ENCODE measurements at places on chromosomes 4 and X.

DNA sequence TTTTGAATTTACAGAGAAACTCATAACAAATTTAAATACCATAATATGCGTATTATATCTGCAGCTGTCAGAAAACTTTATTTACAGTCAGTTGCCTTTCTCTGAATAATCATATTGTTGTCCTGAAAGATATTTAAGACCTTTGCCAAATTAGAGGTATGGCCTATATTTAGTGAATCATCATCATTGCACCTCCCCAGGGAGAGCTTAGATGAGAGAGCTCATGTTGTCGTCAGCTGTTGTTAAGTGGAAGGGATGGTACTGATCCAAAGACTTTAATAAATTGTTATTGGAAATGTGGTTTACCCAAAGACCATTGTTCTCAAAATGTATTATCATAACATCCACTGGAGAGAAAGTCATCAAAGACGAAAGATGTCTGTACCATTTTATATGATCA is 128.6 kb downstream of the HTR2C start:
- no peak for DNase-seq

DNA sequence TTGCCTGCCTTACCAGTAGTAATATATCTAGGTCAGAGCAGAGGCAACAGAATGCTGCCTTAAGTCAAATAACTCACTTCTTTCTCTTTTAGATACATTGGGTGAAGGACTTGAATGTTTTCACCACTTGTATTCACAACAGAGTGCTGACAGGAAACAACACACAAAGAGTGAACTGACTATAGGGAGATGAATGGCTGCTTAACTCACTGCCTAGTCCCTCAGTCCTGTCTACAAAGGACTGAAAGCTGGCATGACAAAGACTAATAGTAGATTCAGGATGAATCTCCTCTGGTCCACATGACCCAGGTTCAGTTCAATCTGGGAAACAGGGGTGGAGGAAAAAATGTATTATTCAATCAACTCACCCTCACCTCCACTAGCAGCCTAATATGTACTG is 134.2 kb downstream of the GALNTL6 start:
- DNase-seq = no peak

GRCh38 chrX:75301060-75301459 is 27.2 kb downstream of the UPRT start:
- no peak for DNase-seq

GRCh38 chr4:11073621-11074051 is 355.1 kb downstream of the HS3ST1 start:
- DNase-seq = no peak

DNA sequence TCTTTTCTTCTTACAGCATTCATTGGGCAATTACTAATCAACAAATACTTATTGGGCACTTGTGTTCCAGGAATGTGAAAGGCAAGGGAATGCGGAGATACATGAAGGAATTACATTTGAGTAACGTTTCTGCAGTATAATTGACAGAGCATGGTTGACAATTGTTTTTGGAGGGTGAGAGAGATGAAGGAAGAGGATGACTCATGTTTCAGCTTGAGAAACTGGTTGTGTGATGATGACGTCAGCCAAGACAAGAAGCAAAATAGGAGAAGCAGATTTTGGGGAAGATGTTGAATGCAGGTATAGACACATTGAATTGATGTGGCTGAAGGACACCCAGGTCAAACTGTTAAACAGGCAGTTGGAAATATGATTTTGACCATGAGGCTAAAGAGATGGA is 8.0 kb upstream of the CPEB2 start:
- DNase-seq = no peak

DNA sequence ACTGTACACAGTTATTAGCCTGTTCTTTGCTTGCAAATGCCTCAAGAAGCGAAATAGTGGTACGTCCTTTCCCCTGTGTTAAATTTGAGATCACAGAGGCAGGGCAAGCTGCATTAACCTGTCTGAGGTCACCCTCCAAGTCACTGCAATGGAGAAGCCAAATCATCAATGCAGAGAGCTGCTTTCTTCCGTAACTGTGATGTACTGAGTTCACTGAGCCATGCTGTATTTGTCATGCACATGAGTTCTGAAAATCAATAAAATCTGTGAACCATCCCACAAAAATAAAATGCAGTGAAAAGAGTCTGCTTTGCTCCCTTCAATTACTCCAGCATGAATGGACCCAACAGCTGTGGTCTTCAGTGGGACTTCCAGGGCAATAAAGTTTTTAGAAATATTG is 393.5 kb downstream of the KCNIP4 start:
- DNase-seq = no peak

- DNase-seq = peak; percentile 17
Observed at GRCh38 chr4:159035570-159035969, 67.3 kb upstream of the RAPGEF2 start.

DNA sequence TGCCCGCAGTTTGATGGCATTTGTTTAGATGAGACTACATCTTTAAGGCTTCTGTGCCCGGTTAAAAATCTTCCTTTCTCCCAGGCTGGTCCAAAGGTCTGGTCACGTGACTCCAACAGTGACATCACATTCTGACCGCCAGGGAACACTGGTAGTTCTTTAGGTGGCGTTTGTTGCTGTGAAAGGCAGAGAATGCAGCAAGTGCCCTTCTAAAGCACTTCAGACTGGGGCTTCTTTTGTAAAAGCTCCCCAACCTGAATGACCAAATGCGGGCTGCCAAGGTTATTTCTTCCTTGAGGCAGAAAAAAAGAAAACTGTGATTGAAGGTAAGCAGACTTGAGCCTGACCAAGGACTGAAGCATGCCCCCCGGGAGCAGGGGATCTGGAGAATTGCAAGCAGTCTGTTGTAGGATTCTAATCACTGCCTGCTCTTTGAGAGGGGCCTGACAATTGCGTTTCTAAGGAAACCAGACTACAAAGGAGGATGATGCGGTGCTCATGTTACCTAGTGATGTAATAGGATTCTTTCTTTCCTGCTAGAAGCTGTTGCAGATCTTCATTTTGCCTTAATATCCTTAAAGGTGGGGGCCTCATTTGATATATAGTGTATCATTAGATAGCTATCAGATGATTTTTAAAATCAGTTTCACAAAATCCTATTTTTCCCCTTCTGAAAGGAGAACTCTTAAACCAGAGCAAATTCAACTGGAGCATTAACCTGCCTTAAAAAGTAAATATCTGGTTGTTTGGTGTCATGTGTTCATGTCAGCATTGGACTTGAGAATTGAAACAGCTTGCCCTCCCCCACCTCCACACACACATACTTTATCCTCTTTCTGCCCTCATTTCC is 133.1 kb downstream of the AKAP4 start:
- no peak for DNase-seq

GRCh38 chr4:145216535-145216934 is 36.1 kb upstream of the OTUD4 start:
- DNase-seq = peak; percentile 1

GRCh38 chrX:121921258-121921657 is 873.8 kb downstream of the GLUD2 start:
- DNase-seq = no peak

DNA sequence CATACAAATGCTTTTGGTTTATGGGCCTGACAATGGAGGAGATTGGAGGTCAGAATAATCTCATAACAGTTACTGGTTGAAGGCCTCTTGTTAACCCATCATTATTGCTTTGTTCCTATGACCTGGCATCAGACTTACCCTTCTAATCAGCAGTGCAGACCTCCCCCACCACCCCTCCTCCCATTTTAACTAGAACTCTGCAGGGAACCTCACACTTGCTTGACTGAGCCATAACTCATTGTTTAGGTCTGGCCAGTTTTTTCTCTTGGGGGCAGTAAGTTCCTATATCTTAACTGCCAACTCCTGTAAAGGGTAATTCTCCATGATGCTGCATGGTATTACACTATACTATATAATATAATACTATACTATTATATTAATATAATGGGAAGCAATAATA is 609.3 kb downstream of the IL1RAPL1 start:
- no peak for DNase-seq

DNA sequence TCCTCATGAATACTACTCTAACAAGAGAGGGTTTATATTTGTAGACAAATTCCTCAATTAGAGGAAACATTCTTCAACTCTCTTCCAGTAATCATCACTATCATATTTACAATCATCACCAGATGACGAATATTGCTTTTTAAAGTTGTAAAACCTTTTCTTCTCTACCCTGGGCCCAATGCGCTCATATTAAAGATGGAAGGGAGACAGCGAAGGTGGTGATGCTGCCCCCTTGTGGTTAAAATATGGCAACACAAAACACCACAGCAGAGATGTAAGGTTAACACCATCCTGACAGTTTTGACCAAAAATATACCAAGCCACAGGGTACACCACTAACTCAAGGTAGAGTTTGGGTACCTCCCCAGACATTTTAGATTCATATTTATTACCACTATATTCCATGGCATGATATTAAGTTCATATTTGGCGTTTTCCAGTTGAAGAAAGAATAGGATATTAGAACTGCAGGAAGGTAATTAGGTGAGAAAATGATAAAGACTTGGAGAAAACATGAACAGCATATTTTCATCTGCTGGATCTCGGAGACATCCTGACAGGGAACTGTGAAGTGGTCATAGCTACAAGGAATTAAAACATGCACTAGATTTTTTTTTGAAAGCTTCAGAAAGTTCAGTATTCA is 72.8 kb downstream of the SLC9A7 start:
- peak; percentile 16 for DNase-seq

DNA sequence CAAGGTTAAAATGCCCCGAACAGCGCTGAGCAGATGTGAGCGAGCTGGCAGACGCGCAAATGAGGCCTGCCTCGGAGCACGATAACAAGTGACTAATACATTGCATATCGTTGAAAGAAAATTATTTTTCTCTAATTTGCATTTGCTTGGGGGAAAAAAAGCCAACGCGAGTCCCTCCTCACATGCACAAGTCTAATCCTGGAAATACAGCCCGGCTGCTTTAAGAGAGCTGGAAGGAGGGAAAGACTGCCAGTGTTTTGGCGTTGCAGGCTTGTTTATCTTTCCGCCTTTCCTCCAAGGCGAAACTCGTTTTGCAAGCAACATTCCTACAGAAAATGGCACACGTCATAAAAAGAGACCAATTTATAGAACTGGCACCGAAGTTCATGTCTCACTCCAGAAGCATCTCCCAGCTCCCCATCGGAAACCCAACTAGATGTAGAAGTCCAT is 12.6 kb downstream of the BCOR start:
- DNase-seq = no peak

- no peak for DNase-seq
Observed at GRCh38 chrX:42117318-42117717, 194.0 kb upstream of the CASK start.

DNA sequence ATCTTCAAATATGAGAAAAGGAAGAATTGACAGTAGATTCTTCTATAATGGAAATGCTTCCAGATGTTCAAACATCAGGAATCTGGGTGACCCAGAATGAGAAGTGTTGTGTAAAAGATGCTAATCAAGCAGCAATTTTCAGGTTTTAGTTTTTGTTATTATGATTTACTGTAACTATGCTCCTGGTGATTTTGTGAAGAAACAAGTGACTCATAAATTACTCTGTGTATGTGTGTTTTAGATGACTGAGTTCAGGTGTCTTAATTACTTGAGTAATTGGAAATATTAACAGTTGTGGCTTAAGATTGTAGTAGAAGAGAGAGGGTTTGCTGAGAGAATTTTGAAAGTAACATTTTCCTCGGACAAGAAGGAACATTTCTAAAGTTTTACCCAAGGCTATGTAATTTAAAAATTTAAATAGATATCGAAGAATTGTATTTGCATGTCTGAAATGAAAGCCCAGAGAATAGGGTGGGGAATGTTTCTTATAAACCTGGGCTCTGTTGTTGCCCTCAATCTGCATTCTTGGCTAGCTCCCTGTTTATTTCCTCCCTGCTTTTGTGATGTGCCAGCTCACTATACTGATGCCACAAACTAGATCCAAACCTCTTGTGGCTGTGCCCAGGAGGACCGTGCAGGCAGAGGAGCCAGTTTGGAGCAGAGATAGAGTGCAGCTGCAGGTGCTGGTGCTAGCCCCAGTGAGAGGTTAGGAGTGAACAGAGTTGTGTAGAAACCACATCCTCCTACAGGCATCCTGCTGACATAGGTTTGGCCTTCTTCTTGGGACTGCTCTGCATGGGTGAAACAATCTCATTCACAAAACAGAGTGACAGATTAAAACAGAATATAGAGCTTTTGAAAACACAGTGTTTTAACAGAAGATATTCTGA is 25.4 kb upstream of the TNIP3 start:
- no peak for DNase-seq

DNA sequence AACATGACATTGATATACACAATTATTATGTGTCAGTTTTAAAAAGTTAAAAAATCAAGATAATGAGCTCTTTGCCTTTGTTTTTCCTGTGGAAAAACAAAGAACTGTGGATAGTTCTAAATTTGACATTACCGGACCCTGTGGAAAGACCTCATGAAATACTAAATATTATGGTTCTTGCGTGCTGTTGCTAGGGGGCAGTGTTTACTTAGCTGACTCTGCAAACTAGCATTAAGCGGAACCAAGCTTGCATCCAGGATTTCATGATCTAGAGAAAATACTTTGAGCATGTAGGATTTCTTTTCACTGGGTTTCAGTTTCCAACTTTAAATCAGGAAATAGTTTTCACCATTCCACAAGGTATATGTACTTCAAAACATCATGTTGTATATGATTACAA is 33.6 kb downstream of the CLCN4 start:
- DNase-seq = peak; percentile 74

- no peak for DNase-seq
Observed at GRCh38 chrX:52933976-52934703, 24.2 kb downstream of the FAM156A start.

Data from NCI-H2081 (cell line).